ENCODE measurements at places on chromosomes 11 and 22.

DNA sequence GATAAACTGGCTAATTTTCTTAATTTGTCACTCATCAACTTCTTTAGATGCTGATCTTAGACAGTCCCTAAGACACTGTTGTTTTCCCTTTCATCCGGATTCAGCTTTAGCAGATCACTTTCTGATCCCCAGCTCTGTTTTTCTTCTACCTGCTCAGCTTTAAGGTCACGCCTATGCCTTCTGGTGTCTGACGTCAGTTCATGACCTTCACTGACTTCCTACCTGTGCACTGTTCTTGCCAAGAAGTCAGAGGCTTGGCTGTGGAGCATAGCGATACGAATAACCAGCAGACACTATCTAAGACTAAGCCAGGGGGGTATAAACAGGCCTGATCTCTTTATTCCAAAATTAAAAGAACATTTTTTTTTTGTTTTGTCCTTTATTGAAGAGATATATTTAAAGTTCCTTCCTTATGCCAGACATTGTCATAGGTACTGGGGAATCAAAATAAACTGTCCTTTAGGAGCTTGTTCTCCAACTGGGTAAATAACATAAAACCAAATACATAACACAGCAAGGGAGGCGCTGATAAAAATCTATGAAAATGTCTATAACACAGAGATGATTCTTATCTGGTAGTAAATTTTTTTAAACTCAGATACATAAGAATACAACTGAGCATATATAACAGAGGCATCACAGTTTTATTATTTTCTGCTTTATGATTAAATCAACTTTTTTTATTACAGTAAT is 352.2 kb upstream of the CTSC start:
- no peak for DNase-seq

DNA sequence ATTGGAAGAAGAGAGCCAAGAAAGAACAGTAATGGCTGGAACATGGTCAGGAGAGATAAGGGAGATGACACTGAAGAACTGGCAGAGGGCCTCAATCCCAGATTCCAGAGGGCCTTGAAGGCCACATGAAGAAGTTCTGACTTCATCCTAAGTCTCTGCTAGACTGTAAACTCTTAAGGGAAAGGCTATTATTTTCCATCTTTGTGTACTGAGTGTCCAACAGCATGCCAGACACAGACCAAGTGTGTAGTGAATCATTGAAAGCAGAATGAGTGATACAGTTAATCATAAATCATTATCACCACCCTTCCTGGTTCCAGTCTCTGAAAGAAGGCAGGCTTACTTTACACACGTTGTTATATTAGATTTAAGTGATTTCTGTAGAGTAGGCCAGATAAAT is 185.3 kb upstream of the C11orf87 start:
- DNase-seq = peak; percentile 30

DNA sequence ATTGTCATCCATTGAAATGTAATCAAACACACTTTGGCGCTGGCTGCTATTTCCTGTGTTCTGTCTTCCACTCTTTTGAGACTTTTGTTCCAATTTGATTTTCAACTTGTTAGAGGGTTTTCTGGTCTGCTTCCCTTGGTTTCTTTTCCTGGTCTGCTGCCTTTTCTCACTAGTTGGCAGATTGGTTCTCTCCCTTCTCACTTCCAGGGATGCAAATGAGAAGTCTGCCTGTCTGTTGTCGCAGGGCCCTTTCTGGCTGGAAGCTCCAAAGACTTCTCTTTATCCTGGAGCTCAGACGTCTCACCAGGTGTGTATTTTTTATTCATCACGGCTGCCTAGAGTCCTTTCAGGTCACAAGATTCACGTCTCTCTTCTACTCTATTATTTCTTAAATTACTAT is 84.0 kb downstream of the RPS6KA4 start:
- no peak for DNase-seq

GRCh38 chr22:42074132-42074811 is at the start of gene PHETA2:
PHETA2 (plus strand) TSS chr22:42074248; CDS start chr22:42077294, 3,046 bp downstream.
- DNase-seq = peak; percentile 68

GRCh38 chr11:10639350-10639749 is 54.2 kb downstream of the IRAG1 start:
- no peak for DNase-seq

GRCh38 chr11:1163321-1163910 is 5.7 kb downstream of the MUC5AC start:
- DNase-seq = no peak

DNA sequence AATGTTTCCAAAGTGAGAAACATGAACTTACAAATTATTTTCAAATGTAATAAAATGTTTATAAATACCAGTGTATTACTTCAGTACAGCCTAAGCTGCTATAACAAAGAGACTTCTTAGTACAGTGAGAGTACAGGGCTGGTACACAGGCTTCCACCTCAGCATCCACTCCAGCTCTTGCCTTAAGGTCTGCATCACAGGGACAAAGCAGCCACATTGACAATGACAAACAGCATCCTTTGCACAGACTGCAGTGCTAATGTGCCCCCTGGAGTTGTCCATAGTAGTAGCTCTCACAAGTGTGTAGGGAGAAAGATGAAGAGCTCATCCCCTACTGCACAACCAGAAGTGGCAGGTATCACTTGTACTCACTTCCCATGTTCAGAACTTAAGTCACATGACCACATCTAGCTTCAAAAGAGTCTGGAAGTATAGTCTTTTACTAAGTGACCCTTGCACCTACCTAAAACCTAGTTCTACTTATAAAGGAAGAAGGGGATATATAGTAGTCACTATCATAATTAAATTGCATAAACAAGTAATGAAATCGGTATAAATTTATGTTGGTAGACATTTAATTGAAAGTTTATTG is 10.7 kb upstream of the LIPT2 start:
- DNase-seq = no peak

GRCh38 chr11:506238-506994 is 626 bp downstream of the RNH1 start:
- DNase-seq = peak; percentile 97

GRCh38 chr11:72223615-72224563 is 678 bp upstream of the INPPL1 start:
- DNase-seq = peak; percentile 77

GRCh38 chr22:25955323-25955722 is 213.3 kb downstream of the MYO18B start:
- DNase-seq = no peak

GRCh38 chr11:2531277-2531986 is 86.6 kb downstream of the KCNQ1 start:
- peak; percentile 60 for DNase-seq

DNA sequence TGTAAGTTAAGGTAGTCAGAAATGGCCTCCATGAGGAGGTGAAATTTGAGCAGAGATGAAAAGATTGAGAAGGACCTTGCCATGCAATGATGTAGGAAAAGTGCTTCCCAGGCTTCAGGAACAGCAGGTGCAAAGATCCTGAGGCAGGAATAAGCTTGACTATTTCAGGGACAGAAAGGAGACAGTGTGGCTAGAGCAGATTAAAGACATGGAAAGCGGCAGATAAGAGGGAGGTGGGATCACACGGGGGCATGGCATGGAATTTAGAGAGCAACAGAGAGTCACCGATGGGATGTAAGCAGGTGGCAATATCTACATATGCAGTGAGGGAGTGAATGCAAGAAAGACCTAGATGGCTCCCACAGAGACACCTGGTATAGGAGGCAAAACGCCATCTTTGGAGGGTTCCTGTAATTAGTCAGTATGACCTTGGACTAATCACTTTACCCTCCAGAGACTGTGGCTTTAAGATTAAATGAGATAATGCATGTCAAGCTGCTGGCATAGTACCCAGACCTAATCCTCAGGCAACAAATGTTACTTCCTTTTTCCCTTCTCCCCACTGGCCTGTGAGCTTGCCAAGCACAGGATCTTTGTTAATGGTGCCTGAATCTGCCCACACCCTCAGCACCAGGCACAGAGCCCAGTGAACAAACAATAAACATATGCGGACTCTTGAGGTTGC is 24.6 kb upstream of the ACER3 start:
- DNase-seq = peak; percentile 75

DNA sequence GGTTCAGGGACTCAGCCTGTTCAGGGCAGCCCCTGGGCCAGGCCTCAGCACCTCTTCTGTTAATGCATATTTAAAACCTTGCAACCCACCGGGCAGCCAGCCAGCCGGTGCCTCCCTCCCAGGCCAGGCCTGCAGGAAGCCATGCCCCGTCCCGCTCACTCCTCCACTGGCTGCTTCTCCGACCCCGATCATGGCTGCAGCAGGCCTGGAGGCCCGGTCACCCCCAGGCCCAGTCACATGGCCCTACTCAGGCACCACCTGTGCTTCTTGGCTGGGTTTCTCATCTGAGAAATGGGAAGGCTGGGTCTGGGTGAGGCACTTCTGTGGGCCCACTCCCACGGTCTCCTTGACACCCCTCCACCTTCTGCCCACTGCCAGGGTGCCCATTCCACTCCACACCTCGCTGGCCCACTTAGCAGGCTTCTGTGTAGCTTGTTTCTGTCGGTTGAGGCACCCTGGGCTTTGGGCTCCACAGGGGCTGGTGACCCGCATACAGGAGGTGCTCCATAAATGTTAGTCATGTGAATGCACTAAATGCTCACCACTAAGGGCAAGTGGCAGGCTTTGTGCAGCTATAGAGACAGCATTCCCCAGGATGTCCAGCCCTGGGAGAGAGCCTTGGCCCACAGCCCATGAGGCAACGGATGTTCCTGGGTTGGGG is 11.4 kb downstream of the RTN4R start:
- no peak for DNase-seq
